Activated T-helper 9 cell treated with anti-CD3 and anti-CD28 coated beads, Interleukin-2, amount 50 U/mL, for 16 hours (primary cell): ENCODE measurements at places on chromosomes 7 and 10.

GRCh38 chr7:132425942-132426341, 150.3 kb downstream of the PLXNA4 start:
- DNase-seq: no peak

DNA sequence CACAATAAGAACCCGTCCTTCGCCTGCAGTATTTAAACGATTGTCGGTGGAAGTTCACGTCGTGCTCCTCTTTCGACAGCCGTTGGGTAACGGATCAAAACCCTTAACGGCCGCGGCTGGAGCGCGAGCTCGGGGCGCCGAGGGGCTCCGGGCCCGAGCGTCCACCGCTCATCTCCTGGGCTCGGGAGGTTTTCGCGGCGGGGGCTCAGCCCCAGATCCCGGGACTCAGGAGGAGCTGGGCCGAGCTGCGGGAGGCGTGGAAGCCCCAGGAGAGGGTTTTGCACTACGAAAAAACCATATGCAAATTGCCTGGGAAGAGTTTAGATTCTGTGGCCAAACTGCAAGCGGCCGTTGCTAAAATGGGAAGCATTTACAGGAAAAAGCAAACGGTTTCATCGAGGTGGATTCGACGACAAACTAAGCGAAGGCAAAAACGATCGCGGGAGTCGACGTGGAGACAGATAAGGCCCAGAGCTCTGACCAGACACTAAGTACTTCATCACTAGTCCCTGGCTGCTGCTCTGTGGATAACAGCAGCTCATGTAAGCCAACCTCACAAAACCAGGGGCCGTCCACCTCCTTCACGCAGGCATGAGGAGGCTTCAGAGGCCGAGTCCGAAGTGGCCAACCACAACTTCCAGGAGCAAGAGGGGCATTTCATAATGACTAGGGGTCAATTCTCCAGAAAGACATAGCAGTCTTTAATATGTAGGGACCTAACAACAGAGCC, 129.7 kb downstream of the MARCHF5 start:
- DNase-seq: no peak

- DNase-seq: no peak
Measured at GRCh38 chr7:12123172-12123571, 87.9 kb upstream of the TMEM106B start.

GRCh38 chr10:89278900-89279392, 22.9 kb upstream of the IFIT2 start:
- DNase-seq: no peak

DNA sequence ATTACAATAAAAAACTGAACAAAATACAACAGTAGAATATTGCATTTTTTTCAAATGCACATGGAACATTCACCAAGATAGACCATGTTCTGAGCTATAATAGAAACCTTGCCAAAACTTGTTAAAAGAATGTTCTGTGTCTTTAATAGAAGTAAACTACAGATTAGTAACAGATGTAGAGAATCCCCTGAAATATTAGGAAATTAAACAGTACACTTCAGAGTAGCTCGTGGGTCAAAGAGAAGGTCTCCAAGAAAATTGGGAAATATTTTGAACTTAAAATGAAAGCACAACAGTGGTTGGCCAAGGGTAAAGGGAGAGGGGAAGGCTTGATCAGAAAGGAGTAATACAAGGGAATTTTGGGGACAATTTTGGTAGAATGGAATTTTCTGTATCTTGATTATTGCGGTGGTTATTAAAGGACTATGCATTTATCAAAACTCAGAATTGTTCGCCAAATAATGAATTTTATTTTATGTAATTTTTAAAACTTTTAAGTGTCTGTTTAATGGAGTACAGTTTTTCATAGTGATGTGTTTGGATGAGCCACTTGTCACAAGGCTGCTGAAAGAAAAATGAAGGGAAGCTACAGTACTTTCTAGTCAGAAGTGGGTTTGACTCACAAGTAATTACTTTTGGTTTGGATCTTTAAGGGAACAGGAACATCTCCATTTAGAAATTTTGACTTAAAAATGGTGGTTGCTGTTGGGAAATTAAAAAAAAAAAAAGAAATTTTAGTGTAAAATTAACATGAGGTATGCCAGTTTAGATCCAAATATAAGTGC, 10.2 kb downstream of the PLEKHA8 start:
- DNase-seq: no peak

GRCh38 chr7:149171892-149172533, 23.3 kb upstream of the ZNF282 start:
- DNase-seq: no peak

DNA sequence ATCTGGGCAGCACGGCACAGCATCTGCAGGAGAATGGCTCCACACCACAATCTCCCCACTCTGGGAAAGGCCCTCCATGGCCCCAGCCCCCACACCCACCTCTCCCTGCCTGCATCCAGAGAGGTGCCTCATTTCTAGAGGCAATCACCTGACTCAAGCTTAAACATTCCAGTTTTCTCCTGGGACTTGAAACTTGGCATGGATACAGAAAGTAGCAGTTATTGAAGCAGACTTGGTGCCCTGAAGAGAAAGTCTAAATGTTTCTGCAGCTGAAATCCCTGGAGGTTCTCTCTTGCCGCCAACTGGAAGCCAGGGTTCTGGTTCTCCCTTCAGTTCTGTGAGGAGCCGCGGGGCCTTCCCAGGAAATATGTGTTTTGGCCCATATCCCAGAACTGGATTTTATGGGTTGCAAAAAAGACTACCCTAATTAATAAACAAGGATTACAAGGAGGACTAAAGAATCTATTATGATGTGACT, 122.8 kb downstream of the SKIDA1 start:
- DNase-seq: no peak

DNA sequence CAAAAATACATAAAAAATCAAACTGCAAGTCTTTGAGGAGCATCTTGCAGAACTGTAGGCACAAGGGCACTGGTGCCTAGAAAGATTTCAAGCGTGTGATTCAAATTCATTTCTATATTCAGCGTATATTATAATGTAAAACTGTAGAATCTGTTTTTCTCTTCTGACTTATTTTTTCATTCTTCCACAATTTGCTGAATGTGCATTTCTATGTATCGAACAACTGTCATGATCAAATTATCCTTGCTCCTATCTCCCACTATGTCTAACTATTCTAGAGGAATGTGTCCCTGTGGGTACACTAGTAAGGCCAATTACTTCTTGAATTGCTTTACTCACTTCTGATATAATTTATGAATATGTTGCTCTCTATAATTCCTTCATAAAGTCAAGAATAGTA, 283.0 kb upstream of the MAGI2 start:
- DNase-seq: no peak

DNA sequence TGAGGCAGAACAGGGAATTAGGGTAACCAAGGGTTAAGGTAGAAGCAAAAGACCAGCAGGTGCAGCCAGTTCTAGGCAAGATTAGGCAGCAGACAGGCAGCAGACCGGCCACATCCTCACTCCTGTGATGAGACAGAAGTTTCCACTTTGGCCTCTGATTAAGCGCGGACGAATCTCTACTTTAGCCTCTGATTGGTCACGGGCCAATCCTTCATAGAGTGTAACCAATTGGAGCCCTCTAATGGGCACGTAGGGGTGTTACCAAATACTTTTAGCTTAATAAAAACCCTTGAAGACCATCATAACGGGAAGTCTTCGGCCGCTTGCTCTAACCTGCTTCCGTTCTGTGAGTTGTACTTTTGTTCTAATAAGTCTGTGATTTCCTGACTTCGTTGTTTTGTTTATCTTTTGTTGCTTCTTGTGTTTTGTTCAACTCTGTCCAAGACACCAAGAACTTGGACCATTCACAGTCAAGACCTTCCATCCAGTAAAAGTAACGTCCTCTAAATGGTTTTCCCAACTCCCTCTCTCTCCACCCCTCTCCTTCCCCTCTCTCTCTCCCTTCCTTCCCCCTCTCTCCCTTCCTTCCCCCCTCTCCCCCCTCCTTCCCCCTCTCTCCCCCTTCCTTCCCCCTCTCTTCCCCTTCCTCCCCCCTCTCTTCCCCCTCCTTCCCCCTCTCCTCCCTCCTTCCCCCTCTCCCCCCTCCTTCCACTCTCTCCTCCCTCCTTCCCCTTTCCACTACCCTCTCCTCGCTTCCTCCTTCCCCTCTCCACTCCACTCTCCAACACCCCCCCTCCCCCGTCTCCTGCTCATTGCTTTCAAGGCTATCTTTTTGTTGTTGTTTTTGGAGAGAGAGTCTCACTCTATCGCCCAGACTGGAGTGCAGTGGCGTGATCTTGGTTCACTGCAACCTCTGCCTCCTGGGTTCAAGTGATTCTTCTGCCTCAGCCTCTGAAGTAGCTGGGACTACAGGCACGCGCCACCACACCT, 13.2 kb upstream of the MALSU1 start:
- no peak for DNase-seq

- DNase-seq: no peak
Measured at GRCh38 chr7:158186864-158187693, 400.5 kb downstream of the PTPRN2 start.

- DNase-seq: no peak
Measured at GRCh38 chr7:124328774-124329173, 295.9 kb upstream of the TMEM229A start.

DNA sequence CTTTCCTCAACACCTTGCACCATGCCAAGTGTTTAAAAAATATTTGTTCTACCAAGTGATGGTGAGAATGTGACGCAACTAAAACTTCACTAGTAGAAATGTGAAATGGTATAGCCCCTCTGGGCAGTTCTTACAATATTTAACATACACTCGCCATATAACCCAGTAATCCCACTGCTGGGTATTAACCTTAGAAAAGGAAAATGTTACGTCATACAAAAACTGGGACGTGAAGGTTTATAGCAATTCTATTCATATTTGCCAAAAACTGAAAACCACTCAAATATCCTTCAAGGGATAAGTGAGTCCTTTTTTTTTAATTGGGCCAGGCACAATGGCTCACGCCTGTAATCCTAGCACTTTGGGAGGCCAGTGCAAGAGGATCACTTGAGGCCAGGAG, 279.3 kb downstream of the SKIDA1 start:
- DNase-seq: no peak

GRCh38 chr7:74312418-74313028, 23.3 kb downstream of the CLIP2 start:
- DNase-seq: no peak

DNA sequence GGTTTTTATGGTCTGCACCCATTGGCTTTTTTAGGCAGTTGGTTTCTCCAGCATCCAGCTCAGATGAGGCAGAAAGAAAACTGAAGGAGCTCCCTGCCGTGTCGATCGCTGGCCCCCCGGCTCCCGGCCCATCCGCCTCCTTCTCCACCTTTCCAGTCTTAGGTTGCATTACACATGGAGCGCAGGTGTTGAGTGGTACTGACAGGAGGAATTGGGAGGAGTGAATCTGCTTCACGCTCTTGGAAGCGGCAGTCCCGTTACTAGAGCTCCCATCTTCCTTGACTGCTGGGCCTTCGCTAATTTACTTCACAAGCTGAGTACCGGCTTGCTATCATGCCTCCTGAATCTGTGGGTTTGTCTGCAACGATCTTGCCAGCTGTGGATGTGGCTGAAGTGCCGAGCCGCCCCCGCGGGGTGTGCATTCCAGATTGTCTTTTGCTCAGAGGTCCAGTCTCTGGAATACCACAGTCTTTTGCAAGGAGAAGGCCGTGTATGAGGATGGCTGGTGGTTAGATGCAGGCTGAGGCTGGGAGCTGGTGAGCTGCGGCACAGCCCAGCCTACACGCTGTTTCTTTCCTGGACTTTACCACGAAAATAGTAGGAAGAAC, 17.1 kb downstream of the IQCE start:
- DNase-seq: no peak

DNA sequence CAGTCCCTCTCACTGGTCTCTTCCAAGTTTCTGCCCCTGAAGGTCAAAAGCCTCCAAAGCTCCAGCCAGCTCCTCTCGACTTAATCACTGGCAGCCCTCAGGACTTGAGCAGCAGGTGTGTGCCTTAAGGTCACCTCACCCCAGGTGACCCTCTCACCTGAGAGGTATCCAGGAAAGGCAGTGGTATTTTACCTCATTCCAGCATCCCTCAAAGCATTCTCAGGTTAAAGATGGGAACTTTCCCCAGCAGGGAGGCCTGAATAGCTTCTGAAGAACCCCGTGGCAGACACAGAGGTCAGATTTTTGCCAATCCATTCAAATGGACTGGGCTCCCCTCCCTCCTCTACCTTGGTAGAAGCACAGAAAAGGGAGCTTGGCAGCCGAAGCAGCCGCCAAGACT, 148.2 kb downstream of the GFRA1 start:
- DNase-seq: no peak

DNA sequence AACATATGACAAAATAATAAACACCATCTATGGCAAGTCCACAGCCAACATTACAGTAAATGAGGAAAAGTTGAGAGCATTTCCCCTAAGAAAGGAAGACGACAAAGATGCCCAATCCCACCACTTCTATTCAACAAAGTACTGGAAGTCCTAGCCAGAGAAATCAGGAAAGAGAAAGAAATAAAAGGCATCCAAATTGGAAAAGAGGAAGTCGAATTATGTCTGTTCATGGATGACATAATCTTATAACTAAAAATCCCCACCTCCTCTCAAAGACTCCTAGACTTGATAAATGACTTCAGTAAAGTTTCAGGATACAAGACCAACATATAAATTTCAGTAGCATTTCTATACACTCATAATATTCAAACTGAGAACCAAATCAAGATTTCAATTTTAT, 288.5 kb upstream of the POT1 start:
- DNase-seq: no peak

GRCh38 chr7:2702594-2702957, 14.6 kb downstream of the AMZ1 start:
- no peak for DNase-seq

DNA sequence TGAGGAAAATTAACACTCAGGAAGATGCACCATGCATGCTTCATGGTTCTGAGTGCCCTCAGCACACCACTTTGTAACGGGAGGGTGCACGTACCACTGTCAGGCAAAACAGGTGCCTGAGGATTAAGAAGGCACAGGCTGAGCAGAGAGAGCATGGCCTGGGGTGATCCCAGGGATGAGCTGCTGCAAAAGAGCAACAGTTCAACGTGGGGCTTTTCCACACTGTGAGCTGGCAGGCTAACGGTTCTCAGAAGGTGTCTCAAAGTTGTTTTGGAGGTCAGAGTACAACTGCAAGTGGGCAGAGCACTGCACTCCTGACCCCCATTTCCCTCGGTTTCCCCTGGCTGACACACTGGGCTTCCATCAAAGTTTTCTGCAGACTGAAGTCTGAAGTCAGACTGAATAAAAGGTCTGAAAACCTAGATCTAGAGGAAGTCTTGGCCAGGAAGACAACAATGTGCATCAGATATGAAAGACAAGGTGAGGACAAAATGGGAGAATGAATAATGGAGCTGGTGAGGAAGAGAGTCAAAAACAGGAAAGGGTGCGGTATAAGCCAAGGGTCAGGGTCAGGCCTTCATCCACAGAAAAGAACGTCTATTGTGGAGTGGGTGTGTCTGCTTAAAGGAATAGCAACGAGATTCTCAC, 20.5 kb downstream of the ZNF438 start:
- DNase-seq: no peak

GRCh38 chr10:106720683-106721082, 443.8 kb downstream of the SORCS1 start:
- no peak for DNase-seq
